ENCODE measurements at places on chromosomes 13 and 19.

- no peak for DNase-seq
Measured at GRCh38 chr19:42443944-42444398, 1.2 kb upstream of the CXCL17 start.

- DNase-seq = no peak
Measured at GRCh38 chr13:92317066-92317465, 909.5 kb upstream of the GPC6 start.

DNA sequence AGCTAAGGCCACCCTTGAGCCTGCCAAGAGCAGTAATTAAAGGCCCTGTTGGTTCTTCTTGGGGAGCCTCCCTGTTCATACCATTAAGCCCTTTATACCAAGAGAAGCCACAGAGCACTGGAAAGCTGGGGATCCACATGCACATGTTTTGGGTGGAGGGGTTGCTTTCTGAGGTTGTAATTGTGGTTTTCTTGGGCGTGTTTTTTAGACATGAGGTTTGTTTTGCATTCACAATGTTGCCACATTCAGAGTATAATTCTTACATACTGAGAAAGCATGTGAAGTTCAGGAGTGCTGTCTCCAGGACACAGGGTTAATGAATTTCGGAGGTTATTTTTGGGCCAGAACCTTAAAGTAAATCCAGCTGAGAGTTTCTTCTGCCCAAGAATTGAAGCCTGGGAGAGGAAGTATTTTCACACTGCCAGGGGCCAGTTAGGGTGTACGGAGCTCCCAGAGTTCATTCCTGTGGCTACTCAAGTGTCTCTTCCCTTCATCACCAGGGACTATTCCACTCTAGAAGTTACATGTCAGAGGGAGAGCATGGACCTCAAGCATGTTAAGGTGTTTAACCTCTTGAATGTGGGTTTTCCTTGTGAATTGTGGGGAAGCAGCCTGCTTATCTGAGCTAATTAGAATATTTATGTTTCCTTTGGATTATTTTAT, 37.0 kb downstream of the ZNF136 start:
- peak; percentile 14 for DNase-seq

GRCh38 chr13:24147570-24147963, 13.0 kb upstream of the SPATA13 start:
- DNase-seq = no peak

DNA sequence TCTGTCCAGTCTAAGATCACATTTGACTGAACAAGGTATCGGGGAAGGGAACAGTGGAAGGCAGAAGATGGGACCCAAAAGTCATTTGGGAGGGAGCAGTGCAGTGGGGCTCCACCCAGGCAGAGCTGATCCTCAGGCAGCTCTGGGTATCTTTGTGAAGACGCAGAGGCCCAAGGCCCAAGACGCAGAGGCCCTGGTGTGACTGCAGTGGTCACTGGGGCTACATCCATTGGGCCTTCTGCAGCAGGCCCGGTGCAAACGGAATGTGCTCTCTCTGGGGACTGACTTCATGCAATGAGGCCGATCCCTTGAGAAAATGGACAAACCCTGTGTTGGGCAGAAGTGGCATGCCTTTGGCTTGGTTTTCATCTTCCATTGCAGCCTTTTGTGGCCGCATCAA, 463.4 kb upstream of the ZNF507 start:
- no peak for DNase-seq

DNA sequence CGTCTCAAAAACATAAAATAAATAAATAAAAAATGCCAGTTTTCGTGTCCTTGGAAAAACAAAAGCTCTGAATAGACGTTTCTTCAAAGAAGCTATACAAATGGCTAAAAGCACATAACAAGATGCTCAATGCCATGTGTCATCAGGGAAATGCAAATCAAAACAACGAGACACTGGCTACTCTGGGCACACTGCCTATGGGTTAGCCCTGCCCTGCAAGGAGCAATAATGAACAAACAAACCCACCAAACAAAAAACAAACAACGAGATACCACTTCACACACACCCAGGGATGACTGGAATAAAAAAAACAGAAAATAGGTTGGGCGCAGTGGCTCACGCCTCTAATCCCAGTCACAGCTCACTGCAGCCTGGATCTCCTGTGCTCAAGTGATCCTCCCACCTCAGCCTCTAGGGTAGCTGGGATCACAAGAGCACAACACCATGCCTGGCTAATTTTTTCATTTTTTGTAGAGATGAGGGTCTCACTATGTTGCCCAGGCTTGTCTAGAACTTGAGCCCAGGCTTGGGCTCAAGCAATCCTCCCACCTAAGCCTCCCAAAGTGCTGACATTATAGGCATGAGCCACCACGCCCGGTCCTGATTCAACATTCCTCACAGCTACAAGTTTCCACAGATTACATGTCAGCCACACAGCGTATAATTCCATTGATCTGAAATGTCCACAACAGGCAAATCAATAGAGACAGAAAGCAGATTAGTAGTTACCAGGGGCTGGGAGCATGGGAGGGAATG, 15.5 kb upstream of the ISYNA1 start:
- DNase-seq = no peak

GRCh38 chr13:113923376-113924063, 50.4 kb downstream of the C13orf46 start:
- peak; percentile 6 for DNase-seq

- DNase-seq = no peak
Measured at GRCh38 chr13:40363653-40364052, 302.8 kb downstream of the FOXO1 start.

DNA sequence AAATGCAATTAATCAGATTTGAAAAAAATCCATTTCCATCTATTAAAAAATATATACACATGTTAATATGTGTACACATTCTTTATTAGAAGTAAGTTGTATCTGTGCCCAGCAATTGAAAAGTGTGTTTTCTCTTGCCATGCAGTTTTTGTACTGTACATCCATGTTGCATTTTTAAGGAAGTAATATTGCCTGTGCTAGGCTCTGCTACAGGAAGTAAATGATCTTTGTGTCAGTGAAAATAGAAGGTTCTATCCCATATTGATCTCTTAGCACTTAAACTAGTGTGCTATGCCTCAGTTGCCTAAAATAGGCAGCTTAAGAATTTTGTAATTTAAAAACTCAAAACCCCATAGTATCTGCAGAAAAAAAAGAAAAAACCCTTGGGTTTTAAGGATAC, 122.5 kb downstream of the CDK8 start:
- DNase-seq = no peak

DNA sequence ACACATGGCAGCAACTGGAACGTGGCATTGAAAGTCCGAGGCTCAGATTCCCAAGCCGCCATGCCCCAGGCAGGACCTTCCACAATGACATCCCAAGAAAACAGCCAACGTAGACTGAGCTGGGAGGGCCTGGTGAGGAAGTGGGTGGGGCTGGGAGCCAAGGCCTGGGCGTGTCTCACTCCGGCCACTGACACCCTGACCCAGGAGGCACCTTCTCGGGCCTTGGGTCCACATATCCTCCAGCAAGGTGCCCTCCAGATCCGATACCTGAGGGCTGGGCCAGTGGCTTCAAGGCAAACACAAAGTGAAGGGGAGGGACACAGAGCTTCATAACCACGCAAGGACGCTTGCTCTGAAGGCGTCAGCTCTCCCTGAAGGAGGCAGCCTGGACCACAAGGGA, 43.0 kb downstream of the RAB20 start:
- DNase-seq = no peak

DNA sequence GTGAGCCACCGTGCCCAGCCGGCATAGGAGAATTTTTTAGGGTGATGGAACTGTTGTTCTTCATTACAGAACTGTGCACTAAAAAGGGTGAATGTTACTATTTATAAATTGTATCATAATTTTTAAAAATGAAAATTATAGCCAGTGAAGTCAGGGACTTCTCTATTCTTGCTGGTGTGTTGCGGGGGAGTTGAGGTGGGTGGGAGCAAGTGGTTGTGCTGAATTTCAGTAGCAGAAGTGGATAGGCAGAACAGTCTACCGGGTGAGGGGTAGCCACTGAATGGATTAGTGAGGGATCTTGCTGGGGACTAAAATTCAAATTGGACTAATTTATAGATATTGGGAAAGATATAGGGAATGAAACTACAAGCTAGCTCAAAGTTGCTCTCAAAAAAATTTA, 74.0 kb downstream of the CAB39L start:
- DNase-seq = no peak

- DNase-seq = no peak
Measured at GRCh38 chr13:66492479-66492878, 737.7 kb downstream of the PCDH9 start.

DNA sequence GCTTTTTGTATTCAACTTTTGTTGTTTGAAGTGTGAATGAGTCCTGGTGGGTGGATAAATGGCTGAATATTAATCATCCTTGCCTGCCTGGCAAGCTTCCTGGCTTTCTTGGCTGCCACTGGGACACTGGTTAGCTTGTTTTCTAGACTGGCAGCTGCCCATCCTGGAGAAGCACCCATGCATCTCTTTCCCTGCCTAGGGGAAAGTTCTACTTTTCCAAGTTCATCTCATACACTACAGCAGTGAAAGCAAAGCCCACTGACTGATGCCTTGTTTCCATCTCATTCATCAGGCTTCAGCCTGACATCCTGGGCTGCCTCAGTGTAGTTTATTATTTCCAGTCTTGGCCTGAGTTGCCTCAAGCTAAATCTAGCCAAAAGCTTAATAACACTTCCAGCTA, 244.8 kb downstream of the PCDH20 start:
- DNase-seq = no peak

GRCh38 chr13:99471221-99472121, 29.8 kb upstream of the TM9SF2 start:
- no peak for DNase-seq

GRCh38 chr13:98533912-98534311, 43.0 kb downstream of the STK24 start:
- no peak for DNase-seq

- no peak for DNase-seq
Measured at GRCh38 chr13:87130423-87130822, 540.7 kb upstream of the SLITRK5 start.

DNA sequence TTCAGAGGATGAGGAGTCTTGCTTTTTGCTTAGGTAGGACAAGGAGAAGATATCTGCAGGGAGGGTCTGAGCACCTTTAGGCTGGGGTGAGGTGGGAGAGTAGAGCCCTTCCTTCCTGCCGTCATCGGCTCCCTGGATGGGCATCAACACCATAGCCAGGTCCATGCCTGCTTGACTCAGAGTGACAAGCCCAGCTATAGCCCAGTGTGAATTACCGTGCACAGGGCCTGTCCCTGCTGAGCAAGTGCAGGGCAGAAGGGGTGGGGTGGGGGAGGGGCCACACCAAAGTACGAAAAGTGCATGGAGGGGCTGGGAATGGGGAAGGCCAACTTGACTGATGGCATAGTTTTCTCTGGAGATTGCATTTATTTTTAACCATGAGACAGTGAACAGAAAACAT, 30.3 kb upstream of the RNF113B start:
- no peak for DNase-seq

DNA sequence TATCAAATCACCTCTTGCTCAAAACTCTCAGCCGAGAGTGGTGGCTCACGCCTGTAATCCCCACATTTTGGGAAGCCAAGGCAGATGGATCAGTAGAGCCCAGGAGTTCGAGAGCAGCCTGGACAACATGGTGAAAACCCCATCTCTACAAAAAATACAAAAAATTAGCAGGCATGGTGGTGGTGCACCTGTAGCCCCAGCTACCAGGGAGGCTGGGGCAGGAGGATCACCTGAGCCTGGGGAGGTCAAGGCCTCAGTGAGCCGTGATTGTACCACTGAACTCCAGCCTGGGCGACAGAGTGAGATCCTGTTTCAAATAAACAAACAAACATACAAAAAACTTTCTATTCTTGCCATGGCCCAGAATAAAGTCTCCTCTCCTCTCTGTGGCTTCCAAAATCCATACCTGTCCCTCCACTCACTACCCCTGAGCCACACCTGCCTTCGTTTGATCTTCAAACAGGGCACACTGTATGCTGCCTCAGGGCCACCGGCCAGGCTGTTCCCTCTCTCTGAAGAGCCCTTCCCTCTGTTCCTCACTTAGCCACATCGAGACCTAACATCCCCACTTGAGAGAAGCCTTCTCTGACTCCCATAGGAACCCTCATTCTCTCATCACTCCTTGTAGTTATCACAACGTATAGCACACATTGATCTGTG, 6.3 kb downstream of the LGI4 start:
- DNase-seq = no peak

GRCh38 chr19:16938211-16938610, 49.4 kb downstream of the F2RL3 start:
- DNase-seq = no peak

DNA sequence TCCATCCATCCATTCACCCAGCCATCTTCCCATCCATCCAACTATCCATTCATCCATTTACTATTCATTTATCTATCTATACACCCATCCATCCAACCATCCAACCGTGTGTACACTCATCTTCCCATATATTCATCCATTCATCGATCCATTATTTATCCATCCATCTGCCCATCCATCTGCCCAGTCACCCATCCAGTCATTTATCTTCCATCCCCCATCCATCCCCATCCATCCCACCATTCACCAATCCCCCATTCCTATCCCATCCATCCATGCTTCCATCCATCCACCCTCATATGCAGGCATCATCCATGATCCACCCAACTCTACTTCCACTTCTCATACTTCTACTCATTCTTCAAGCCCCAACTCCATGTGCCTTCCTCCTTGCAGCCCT, 14.0 kb upstream of the HOMER3 start:
- no peak for DNase-seq

DNA sequence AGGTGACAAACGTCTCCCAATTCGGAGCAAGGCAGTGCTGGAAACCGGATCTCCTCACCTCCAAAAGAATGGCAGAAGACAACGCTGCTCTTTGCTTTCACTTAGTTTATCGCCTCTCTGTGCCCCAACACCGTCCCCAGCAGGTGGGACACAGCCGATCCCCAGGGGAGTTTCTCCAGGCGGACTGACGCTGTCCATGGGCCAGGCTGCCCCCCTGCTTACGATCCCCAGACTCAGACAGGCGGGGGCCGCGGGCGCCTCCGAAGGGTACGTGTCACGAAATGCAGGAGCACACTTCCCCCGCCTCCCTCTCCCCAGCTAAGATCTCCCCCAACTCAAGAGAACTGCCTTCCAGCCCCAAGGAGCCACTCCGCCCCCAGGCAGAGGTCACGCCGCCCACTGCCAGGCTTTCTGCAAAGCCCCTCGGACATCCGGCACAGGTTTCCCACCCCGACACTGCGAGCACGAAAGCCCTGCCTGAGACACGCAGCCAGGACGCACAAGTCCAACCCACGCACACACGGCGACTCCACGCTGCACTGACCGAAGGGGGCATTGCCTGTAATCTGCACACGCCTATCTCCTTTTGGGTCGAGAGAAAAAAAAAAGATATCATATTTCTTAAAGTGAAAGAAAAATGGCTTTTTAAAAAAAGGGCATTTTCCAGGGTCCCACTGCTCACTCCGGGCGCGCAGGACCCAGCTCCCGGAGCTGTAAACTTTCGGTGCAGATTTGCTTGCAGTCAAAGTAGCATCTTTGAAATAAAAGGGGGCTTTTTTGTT, 2.0 kb downstream of the SPRY2 start:
- DNase-seq = peak; percentile 86

- DNase-seq = peak; percentile 82
Measured at GRCh38 chr19:40464059-40465024, 1.2 kb downstream of the BLVRB start.

- DNase-seq = no peak
Measured at GRCh38 chr13:33271759-33272158, 13.8 kb downstream of the STARD13 start.

GRCh38 chr13:44667943-44668342, 91.8 kb upstream of the TSC22D1 start:
- no peak for DNase-seq

GRCh38 chr19:489418-490196, 6.7 kb upstream of the MADCAM1 start:
- DNase-seq = no peak

Data from femur (tissue), 1 donor.